ENCODE measurements at places on chromosomes 12 and 14. TPM values are rescaled to one million over a fixed set of nuclear protein-coding genes. Genes with fewer than 3 reads are reported as not detected.

RAPGEF3 gene
- 6.7 TPM for total RNA-seq

TBX3 gene
- 1.0 TPM for total RNA-seq

DNA sequence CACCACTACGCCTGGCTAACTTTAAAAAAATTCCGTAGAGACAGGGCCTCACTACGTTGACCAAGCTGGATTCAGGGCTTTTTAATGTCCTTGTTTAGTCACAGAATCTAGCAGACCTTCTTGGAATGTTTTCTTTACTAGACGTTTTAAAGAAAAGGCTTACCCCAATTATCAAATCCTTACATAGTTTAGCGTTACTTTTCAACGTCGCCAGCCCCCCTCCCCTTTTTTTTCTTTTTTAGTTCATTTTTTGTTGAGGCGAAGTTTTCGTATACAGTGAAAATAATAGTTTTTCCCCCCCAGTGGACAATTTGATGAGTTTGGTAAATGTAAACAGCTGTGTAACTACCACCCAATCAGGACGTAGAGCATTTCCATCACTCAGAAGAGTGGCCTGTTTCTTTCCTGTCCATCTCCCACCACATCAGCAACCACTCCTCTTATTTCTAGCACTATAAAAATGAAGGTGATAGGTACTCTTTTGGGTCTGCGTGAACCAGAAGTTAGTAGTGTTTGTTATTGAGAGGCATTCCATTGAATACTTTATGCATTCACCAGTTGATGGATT is 753 bp upstream of the DLGAP5 start:
- DNase-seq = no peak

DNA sequence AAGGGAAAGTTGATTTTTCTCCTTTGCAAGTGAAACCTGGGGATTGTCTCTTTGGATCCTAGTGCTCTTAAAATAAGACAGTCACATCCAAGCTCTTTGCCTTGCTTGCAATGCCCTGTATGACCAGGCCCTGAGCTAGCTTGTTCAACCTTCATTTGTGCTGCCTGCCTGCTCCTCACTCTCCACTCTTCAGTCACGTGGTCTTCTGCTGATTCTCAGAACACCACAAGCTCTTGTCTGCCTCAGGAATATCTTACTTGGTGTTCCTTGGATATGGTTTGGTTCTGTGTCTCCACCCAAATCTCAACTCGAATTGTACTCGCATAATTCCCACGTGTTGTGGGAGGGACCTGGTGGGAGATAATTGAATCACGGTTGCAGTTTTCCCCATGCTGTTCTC is 318.7 kb downstream of the RMST start:
- no peak for DNase-seq

DNA sequence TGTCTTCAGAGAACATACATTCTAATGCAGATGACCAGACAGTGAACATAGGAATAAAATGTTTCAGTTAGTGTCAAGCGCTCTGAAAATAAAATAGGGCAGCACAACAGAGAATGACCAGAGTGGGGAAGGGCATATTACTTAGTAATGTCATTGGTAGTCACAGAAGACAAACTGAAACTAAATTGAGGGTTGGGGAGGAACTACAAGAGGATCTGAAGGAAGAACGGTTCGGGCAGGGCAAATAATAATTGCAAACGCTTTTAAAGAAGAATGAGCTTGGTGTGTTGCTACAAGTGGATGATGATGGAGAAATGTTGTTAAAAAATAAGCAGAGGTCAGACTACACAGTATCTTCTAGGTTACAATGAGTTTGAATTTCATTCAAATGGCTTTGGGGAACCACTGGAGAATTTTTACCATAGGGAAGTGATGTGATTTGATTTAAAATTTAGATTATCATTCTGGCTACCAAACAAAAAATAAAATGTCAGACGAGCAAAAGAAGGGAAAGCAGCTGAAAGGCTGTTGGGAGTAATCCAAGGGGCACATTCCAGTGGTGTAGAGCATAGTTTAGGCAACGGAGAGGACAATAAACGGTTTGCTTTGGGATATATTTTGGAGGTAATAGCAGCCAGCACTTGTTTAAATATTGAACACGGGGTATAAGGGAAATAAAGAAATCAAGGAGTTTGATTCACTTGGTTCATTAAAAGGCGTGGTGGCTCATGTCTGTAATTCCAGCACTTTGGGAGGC is 56.3 kb upstream of the SLC6A13 start:
- DNase-seq = no peak

Measured in H1 (cell line).